ENCODE measurements at places on chromosomes 7 and 10.

- no peak for DNase-seq
Measured at GRCh38 chr10:110241841-110242240, 34.4 kb downstream of the MXI1 start.

DNA sequence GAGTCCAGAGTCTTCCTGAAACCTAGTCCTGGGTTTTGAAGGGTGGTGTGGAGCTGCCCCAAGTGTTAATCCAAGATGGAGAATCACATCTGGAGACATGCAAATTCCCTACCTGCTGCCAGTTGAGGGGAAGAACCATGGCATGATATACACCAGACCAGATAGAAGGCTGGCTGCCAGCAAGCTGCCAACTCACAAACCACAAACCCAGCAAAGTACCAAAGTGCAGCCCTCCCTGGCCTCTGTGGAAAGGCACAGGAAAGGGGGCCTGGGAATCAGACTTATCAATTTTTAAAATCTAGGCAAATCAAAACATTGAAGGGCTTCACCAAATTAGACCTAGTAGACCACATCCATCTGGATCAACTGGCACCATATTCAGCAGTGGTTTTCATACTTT, 157.0 kb downstream of the TMEM26 start:
- DNase-seq, result no peak

GRCh38 chr7:27030393-27031050, 65.3 kb downstream of the HOXA1 start:
- DNase-seq, result no peak

GRCh38 chr10:128018691-128019090, 107.5 kb downstream of the MKI67 start:
- no peak for DNase-seq

- no peak for DNase-seq
Measured at GRCh38 chr7:158013085-158013668, 574.4 kb downstream of the PTPRN2 start.

GRCh38 chr10:118238573-118239235, 103.4 kb downstream of the FAM204A start:
- DNase-seq, result no peak

GRCh38 chr7:79091661-79092060, 361.8 kb downstream of the MAGI2 start:
- no peak for DNase-seq

GRCh38 chr10:132336064-132336746, 4.2 kb downstream of the LRRC27 start:
- no peak for DNase-seq

GRCh38 chr7:34584526-34584925, 73.5 kb upstream of the NPSR1 start:
- DNase-seq, result no peak

All from activated naive CD8-positive, alpha-beta T cell treated with anti-CD3 and anti-CD28 coated beads, Interleukin-2, amount 50 U/mL, for 24 hours (primary cell).